HTR-8/SVneo (cell line): ENCODE measurements at places on chromosomes 2 and 18.
A peak's percentile ranks its signal among the peaks of the same experiment; 100 is the strongest.

GRCh38 chr18:54416436-54416835 lies 58.7 kb downstream of the C18orf54 start:
- DNase-seq, result no peak

- no peak for DNase-seq
Measured at GRCh38 chr18:69774831-69775230, 172.8 kb downstream of the CD226 start.

DNA sequence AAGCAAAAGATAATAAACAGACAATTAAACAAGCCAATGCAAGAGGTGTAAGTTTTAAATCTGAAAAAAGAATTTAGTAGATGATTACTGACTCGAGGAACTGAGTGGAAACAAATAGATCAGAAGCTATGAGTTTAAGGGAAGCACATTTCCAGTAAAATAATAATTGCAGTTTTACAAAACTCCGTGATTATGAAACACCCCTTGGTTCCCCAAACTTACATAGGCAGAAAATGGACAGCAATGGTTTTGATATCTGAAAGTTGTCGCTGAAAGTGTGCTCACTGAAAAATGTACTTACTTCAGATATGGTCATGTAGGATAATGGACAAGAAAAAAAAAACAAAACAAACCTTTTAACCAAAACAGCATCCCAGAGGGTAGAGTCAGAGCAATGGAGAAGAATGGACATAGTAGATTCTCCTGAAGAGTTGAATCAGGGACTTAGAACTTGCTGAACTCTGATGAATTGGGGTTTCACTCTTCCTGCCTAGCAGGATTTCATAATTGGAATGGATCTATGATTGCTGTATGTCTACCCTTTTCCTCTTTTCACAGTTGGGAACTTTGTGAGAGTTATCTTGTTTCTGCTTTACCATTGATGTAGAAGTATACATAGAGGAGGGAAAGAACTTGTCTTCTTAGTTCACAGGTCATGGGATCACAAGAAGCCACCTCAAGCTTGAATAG lies 305.6 kb upstream of the ZEB2 start:
- no peak for DNase-seq

DNA sequence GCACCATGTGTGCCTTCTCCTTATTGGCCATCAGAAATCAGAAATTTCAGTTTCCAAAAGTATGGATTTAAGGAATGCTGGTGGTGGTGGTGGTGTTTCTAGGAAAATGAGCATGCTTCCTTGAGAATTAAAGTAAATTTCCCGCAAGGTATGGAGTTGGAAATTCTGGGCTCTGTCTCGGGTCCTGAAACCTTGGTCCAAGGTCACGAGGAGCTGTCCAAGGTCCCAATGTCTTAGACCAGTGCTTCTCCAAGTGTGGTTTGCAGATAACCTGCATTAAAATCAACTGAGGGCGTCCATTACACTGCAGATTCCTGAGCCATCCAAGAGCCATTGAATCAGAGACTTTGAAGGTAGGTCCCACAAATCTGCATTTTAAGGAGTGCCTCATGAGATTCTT lies 210.9 kb upstream of the PKDCC start:
- DNase-seq, result peak; percentile 28

DNA sequence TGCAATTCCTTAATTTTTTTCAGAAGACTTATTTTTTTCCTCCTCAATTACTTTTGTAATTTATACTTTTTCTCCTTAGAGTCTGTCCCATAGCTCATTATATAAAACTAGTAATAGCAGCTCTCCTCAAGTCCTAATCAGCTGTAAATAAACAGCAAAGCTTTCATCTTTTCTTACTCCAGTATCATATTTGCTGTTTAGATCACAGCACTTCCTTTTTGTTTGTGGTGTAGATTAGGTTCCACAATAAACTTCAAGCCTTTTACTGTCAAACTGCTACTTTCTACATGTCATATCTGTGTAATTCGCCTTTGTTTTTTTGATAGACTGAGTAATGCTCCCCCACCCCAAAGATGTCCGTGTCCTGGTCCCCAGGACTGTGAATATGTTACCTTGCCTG lies 25.5 kb downstream of the GCG start:
- no peak for DNase-seq

GRCh38 chr18:6728809-6729246 lies 688 bp upstream of the ARHGAP28 start:
- DNase-seq, result no peak

DNA sequence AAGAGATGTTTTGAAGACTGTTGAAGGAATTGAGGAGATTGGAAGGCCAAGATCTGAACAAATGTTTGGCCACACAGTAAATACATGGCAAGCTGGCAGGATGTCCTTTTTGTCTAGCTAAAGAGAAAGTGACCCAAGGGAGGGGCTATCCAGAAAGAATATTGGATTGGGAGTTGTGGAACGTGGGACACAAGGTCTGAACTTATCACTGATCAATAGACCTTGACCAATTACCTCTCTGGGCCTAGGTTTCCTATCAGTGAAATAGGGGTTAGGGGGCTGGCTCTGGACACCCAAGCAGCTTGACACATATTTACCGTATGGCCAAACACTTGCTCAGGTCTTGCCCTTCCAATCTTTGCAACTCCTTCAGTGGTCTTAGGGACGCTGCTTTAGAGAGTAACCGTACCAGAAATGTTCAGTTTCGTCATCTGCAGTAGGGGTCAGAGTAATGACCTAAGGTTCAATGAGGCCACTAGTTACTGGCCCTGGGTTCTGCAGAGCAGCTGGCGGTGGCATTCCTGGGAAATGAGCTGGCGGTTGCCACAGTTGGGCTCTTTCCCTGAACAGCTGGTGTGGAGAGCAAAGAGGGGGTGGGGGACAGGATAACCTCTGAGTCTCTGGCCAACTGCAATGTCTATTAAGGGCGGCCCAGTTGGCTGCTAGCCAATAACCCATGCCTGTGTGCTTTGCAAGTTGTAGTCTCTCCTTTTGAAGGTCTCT lies 70.1 kb upstream of the STPG4 start:
- peak; percentile 91 for DNase-seq

- peak; percentile 57 for DNase-seq
Measured at GRCh38 chr18:3037423-3037915, 24.5 kb upstream of the LPIN2 start.

DNA sequence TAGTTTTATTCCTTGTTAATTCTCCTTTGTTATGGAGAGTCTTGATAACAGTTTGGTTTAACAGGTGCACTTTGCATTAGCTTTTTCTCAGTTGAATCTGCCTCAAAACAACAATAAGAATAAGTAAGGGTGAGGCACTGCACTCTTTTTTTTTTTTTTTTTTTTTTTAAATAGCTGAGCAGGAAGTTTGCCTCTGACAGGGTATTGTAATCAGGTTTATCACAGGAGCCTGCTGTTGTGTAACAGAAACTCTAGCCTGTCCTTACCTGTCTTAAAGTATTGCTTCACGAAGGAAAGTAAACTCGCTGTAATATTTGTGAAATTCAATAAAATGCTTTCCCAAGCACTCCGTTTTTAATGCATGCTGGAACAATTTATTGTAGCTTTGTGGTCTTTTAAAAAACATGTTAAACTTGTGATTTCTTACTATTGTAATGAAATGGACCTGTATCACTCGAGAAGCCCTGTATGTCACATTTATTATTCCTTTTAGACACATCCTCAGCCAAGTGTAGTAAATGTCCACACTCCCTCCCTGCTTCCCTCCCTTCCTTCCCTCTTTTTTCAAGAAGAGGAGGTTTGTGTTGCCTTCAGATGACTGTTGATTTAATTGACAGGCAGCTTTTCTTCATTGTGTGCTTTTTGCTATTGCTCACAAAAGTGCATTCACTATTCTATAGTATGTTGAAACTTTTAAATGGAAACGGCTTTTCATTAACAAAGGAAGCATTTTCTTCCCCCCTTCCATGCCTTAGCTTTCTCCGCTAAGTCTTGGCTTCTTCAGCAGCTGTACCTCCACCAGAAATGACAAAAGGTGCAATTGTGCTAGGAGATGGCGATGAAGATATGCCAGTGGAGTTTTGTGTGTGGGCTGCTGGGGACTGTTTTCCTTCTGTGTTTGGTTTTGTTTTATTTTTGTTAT lies 52.7 kb downstream of the TAF1B start:
- no peak for DNase-seq

- DNase-seq, result no peak
Measured at GRCh38 chr2:26178746-26179436, 6.0 kb downstream of the GAREM2 start.

DNA sequence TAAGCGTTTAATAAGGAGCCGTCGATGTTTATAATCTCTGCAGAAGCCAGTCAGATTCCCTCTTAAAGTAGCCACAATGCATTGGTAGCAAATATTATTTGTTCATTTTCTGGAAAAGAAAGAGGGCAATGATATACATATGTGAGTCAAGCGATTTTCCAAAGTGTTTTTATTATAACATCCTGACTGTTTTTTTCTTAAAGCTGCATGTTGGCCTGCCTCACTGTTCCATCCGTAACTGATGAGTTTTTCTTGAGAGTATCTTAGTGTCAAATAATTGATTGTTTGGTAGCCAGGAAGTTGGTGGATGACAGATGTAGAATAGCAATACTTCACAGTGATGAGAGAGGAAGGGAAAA lies 3.7 kb downstream of the TSHZ1 start:
- no peak for DNase-seq

GRCh38 chr2:46973673-46974072 lies 58.1 kb upstream of the MCFD2 start:
- no peak for DNase-seq

GRCh38 chr18:685438-685837 lies 27.0 kb downstream of the ENOSF1 start:
- DNase-seq, result no peak

DNA sequence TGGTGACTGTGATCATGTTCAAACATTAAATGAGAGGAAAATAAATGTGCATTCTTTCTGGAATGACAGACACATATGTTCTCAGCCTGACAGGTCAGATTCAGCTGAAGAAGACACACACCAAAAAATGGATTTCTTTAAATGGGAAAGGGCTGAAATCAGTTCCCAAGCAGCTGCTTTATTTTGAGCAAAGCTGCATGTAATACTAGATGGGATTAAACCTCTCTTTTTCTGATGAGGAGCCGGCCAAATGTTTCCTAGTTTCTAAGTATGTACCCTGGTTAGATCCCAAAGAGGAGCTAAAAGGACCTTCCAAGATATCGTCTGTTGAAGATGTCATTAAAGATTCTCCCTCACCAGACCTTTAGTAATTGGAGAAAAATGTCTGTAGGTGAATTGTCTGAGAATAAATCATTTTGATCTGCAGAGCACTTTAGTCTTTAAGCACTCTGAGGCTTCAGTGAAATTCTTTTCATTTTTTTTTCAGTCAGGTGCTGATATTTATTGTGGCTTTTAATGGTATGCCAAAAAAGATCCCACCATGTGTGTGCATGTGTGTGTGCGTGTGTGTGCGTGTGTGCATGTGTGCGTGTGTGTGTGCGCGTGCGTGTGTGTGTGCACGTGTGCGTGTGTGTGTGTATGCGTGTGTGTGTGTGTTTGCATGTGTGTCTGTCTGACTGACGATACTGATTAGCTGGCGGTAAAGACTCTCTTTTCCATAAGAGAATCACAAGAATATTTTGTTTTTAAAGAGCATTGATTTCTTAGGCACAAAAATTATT lies 175.8 kb downstream of the IRS1 start:
- DNase-seq, result no peak

- DNase-seq, result no peak
Measured at GRCh38 chr2:207478572-207478971, 51.2 kb upstream of the CREB1 start.

- no peak for DNase-seq
Measured at GRCh38 chr18:55407191-55407590, 180.8 kb downstream of the TCF4 start.

GRCh38 chr2:200577027-200577426 lies 8.8 kb upstream of the AOX1 start:
- DNase-seq, result no peak

- no peak for DNase-seq
Measured at GRCh38 chr18:11025671-11026070, 123.7 kb downstream of the PIEZO2 start.

DNA sequence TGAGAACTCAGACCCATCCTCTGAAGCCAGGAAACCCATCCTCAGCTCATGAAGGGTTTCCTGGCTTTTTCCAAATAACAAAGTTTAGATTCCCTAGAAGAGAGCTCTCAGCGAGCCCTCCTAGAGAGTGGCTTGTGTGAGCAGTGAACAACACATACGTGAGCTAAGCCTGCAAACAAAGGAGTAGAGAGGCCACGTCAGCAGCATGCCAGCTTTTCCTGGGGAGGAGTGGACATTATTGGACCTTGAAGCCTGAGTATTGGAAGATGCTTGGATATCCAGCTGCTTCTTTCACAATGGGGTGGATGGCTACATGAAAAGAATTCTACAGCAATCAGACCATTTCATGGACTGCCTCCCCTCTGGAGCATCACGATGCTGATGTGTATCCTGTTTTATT lies 21.1 kb downstream of the KIF5C start:
- no peak for DNase-seq

DNA sequence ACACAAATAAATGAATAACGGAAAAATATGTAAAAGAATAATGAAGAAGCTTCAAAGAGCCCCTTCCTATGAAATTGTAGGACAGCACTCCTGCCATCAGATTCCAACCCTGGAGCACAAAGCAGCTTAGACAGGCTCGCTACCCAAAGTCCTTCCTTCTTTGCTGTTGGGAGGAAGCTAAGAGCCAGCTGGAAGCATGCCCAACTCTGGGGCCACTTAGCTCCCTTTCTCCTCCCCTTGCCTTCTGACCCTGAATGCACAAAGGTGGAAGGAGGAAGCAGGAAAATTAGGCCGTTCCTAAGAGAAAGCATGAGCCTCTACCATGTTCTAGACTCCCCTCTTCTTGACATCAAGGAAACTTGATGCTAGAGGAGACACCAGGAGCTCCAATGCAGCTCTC lies 700.8 kb downstream of the RNF144A start:
- DNase-seq, result no peak

DNA sequence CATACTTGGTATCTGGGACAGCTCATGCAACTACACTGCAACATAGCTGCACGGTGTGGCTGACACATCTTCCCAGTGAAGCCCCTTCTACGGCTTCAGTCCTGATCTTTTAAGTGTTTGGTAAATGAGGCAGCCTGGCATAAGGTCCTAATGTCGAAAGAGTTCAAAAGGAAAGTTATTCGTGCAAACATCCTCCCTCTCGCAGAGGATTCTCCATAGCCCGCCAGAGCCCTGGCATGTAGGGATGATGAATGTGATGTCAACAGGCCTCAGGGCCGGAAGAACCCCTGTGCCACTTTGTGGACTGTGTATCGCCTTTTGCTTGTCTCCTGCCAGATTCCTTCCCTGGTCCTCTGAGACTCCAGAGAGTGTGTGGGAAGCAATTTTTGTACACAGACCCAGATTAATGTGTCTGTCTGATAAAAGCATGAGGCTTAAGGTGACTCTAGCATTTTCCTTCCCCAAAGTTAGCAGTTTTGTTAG lies 88.5 kb downstream of the SOCS6 start:
- peak; percentile 10 for DNase-seq

- no peak for DNase-seq
Measured at GRCh38 chr2:10517351-10518043, 69.4 kb upstream of the ODC1 start.

GRCh38 chr2:12606472-12607000 lies 110.2 kb upstream of the TRIB2 start:
- no peak for DNase-seq

GRCh38 chr18:10111944-10112343 lies 198.1 kb downstream of the VAPA start:
- no peak for DNase-seq

- no peak for DNase-seq
Measured at GRCh38 chr2:43605851-43606250, 10.0 kb upstream of the THADA start.
